ENCODE measurements at places on chromosomes 6 and 20. TPM values are rescaled to one million over a fixed set of nuclear protein-coding genes. Genes with fewer than 3 reads are reported as not detected.

DNA sequence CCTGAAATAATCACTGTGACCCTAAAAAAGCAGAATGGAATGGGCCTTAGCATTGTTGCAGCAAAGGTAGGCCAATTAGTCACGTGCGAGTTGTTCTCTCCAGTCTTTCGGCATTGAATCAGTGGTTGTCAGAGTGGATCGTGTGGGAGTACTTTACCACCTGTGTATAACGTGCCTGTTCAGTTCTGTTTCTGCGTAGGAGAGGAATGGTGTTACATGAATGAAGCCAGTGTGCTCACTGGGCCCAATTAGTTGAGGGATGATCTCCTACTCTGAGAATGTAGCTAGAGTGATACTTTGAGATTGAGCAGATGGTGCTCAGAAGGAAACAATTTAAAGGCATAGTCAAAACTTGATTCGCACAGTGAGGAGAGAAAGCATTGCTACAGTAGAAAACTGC lies 72.4 kb upstream of the KIF25 start:
- DNase-seq = peak; percentile 88

GRCh38 chr6:108133594-108134179 lies 32.1 kb upstream of the NR2E1 start:
- DNase-seq = peak; percentile 68

Gene RALGAPA2
- total RNA-seq = 9.5 TPM

Gene SAMHD1
- 3.8 TPM for total RNA-seq

Gene LY6G6F
- not detected for total RNA-seq

Data from mammary epithelial cell (primary cell).